Effector CD4-positive, alpha-beta T cell (primary cell): ENCODE measurements at places on chromosomes 4 and X.

DNA sequence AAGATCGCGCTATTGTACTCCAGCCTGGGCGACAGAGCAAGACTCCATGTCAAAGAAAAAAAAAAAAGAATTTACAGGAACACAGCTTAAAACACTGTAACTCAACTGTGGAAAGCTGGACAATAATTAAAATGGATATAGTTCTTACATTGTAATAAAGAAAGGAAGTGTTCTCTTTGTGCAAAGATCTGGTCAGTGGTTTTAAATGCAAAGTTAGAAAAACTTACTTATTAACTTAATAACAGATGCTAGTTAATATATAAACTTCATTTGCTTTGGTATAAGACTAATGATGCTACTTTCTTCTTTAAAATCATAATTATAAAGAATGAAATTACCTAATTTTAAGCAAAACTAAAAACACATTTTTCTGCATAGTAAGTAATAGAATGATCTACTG lies 2024.1 kb upstream of the TENM3 start:
- DNase-seq = no peak

- no peak for DNase-seq
Measured at GRCh38 chrX:129659141-129659540, 4.4 kb upstream of the APLN start.

DNA sequence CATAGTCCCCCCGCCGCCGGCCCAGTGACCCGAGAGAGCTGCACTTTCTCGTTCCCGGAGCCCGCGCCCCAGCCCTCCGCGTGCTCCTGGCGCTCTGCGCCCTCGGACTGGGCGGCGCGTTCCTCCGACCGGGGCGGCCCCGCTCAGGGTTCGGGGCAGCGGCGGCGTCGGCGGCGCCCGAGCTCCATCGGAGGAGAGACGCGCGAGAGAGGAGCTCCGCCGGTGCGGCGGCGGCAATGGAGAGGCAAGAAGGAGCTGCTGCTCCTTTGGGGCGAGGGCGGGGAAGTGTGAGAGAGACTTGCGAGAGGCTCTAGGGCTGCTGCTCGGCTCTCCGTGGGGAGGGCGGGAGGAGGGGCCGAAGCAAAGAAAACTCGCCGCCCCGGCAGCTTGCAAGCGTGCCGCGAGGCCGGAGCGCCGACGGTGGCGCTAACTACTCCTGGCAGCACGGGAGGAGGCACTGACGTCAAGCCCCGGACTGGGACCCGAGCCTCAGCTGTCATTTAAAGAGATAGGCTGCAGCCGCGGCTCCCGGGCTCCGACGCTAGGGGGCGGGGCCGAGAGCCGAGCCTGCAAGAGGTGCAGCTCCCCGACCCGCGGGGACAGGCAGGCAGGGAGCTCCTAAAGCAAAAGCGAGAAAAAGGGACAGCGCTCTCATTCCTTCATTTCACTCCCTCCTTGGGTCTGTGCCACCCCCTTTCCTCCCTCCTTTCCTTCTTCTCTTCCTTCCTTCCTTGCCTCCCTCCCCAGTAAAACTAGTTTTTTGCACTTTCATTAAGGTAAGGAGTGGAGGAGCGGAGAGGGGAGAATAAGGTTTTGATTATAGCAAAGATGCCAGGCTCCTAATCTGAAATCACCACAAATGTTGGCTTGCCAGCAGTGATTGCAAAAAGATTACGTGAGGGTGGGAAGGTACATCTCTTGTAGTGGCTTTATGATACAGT lies at the start of gene KCTD8:
Gene KCTD8 (minus strand): TSS at position 289 of the 941 bp plus-strand sequence.
- DNase-seq = no peak

DNA sequence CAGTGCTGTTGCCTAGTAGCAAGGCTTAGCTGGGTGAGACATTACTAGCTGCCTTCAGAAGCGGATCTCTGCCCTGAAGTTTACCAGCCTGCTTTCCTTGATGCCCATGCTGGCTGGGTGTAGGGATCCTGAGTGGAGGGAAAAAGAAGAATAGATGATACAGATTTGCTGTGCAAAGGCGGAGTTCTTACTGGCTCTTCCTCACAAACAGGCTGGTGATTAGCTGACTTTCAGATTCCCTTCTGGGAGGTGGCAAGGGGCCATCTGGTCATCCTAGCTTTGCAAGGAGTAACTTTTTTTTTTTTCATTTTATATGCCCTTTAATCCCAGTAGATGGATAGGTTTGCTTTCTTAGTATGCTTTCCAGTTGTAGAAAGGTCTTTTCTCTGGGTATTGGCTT lies 44.8 kb downstream of the SMARCA5 start:
- DNase-seq = no peak

DNA sequence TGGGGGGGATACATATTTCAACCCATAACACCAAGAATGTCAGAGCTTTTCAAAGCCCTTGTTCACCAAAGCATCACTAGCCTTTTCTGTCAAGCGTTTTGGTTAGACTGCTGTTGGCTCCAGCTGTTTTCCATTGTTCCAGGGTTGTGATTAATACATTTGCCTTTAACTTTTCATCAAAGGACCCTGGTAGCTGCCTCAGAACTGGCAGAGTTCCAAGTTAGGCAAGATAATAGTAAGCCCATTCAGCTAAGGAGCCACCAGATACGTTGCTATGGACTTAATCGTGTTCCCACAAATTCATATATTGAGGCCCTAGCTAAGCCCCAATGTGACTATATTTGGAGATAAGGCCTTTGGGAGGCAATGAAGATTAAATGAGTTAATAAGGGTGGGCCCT lies 37.1 kb downstream of the ENOPH1 start:
- DNase-seq = no peak

- no peak for DNase-seq
Measured at GRCh38 chrX:149060921-149061320, 444.2 kb downstream of the IDS start.

DNA sequence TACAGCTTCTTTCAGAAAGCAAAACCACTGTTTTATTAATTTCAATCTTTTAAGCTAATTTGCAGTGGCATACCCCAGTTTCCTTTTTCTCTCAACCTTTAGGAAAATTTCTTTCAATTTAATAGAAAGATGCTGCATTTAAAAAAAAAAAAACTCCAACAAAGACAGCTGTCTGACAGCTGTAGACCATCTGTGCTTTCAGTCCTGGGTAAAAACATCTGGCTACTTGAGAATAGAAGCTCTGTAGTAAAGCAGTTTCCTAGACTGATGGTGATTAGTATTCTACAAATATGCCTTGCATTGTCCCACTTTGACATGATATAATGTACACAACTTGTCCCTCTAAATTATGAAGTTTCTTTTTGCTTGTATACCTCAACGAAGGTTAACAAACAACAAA lies 197.8 kb downstream of the EDA start:
- no peak for DNase-seq

- DNase-seq = no peak
Measured at GRCh38 chr4:13966231-13967195, 339.0 kb upstream of the BOD1L1 start.

GRCh38 chrX:129726307-129727111 lies 12.3 kb upstream of the XPNPEP2 start:
- DNase-seq = no peak

DNA sequence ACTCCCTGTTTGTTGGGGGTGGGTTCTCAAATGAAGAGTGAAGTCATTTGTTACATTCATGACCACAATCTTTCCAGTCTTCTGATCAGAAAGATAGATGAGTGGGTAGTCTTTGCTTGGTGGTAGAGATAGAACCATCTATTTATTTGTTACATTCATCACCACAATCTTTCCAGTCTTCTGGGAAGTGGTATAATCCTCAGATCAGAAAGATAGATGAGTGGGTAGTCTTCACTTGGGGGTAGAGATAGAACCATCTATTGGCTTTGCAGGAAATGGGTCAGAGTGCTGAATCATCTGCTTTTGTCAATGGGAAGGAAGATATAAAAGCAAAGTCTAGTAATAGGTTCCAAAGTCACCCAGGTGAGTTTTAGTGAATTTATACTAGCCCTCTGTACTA lies 64.2 kb upstream of the EPGN start:
- DNase-seq = no peak

DNA sequence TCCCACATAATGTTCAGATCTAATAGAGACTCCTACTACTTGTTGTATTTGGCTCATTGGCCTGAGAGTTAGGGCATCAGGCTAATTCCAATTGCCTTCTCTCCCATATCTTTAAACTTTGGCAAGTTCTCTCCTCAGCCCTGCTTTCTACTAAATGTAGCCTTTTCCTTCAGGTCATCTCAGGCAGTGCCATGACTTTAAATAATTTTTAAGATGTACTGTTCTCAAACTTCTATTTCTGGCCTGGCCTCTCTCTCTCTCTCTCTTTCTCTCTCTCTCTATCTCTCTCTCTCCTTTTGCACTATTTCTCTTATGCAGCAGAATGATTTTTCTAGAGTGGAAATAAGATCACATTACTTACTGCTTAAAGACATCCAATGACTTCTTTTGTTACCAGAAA lies 114.5 kb upstream of the PAQR3 start:
- no peak for DNase-seq

DNA sequence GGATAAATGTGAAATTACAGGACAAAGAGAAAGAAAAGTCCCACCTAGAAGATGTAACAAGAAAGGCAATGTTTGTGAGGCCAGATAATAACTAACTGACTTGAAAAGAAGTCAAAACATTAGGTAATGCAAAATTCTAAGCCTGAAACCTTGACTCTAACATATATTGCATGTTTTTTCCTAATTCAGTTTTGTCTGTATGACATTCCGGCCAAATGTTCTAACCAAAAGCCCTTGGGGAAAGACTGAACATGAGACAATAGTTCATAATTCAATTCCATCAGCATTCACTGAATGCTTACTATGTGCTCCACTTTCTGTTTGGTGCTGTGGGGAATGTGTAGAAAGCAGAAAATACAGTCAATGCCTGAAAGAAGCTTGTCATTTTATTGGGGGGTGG lies 84.8 kb upstream of the PLAC1 start:
- no peak for DNase-seq

GRCh38 chr4:8278421-8279287 lies 9.1 kb downstream of the HTRA3 start:
- DNase-seq = no peak

DNA sequence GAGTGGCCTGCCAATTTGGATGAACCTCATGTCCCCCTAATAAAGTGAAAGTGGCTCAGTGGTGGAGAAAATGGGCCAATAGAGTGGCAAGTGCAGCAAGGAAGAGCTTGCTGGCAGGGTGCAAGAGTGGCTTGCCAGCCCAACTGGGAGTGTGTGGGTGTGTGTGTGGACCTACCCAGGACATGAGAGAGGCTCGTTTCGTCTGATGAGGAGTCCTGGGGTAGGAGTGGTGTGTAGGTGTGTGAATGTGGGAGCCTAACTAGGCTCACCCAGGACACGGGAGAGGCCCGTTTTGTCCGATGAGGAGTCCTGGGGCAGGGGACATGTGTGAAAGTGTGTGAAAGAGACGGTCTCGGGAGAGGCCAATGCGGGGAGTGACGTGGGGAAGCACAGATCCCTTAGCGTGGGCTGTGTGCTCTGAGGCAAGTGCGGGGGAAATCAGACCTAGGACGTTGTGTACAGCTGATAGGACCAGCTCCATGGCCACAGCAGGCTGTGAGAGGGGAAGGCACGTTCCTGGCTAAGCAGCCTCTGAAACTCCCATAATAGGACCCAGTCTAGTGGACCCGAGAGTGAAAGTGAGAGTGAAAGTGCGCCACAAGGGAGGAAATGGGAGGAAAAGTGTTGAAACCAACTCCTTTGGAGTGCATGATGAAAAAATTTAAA lies 5.3 kb downstream of the GAGE10 start:
- DNase-seq = no peak

- no peak for DNase-seq
Measured at GRCh38 chr4:8179074-8179473, 20.0 kb upstream of the SH3TC1 start.
